ENCODE measurements at places on chromosomes 6 and 20. TPM values are rescaled to one million over a fixed set of nuclear protein-coding genes. Genes with fewer than 3 reads are reported as not detected.

GRCh38 chr20:16944745-16945144, 196.6 kb downstream of the OTOR start:
- no peaks in the 10 kb centered on the region for H3K36me3 ChIP-seq
- H3K27ac ChIP-seq = no peak overlapping the region
- H3K4me3 ChIP-seq = no peak overlapping the region
- no peaks in the 10 kb centered on the region for H3K4me1 ChIP-seq

- DNase-seq = no peak
- H3K36me3 ChIP-seq = no peaks in the 10 kb centered on the region
- peaks cover 12% of the 10 kb centered on the region for H3K4me1 ChIP-seq
These were observed at the start of gene SLC23A2 for GRCh38 chr20:5001174-5002076. Gene SLC23A2 (minus strand): TSS chr20:5001510. CDS start chr20:4932562, 68,948 bp downstream.

GRCh38 chr6:82118150-82118562, 129.4 kb downstream of the IBTK start:
- no peak overlapping the region for H3K4me3 ChIP-seq
- H3K27me3 ChIP-seq = no peaks in the 10 kb centered on the region
- H3K4me1 ChIP-seq = no peaks in the 10 kb centered on the region
- H3K36me3 ChIP-seq = no peaks in the 10 kb centered on the region

GRCh38 chr6:12371641-12372146, 81.5 kb downstream of the EDN1 start:
- no peak overlapping the region for H3K4me3 ChIP-seq
- no peaks in the 10 kb centered on the region for H3K36me3 ChIP-seq
- H3K27ac ChIP-seq = no peak overlapping the region
- no peak for DNase-seq
- H3K4me1 ChIP-seq = no peaks in the 10 kb centered on the region
- H3K27me3 ChIP-seq = no peaks in the 10 kb centered on the region

FAM217A gene
- total RNA-seq = not detected

SPATS1 gene
- total RNA-seq = not detected

SSTR4 gene
- total RNA-seq = not detected

RIN2 gene
- 68.4 TPM for total RNA-seq
